ENCODE measurements at places on chromosomes 2 and 18.

GRCh38 chr2:187003038-187003554 lies 154.1 kb upstream of the ZSWIM2 start:
- no peak for DNase-seq

DNA sequence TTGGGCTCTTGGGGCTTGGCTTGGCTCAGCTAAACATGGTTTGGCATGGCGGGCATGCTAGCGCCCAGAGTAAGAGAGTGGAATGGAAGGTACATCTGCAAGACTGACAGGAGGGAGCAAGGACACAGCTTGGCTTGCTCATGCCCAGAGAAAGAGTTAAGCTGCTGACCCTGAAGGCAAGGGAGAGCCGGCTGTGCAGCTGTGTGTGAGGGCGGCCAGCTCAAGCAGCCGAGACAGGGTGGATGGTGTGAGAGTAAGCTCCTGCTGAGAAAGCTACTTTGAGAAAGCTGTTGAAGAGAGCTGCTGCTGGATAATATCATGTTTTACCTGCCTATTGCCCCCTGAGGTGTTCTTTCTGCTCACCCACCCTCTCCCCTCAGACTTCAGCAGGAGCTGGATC lies 135.6 kb downstream of the CCBE1 start:
- DNase-seq, result no peak

DNA sequence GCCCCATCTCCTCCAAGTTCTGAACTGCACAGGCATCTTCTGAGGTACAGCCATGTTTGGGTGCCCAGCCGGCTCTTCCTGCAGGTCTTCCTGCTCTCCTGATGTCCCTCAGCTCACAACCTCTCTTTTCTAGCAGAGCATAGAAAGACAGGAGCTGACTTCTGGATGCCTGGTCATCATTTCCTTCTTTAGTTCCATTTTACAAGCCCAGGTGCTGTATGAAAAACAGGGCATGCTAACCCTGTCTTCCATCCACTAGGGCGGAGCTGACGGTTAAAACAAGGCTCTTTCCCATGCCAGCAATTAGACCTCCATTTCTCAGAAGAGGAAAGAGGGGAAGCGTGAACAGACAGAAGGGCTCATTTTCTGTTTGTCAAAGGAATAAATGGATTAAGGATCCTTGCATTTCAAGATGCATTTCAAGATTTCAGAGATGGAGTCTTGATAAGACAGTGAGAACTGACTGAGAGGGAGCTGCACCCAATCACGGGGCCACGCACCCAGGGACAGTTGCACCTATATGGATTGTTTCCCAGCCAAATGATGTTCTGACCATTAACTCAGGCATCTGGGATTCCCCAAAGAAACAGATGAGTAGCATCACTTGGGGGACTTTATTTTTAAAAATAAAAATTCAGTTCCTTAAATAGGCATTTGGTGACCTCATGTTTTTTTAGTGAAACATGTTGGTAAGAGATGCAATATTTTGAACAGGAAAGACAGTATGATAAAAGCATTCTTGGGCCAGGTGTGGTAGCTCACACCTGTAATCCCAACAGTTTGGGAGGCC lies 45.8 kb upstream of the EML6 start:
- no peak for DNase-seq

- no peak for DNase-seq
Measured at GRCh38 chr18:7332452-7332851, 101.6 kb downstream of the LRRC30 start.

- DNase-seq, result no peak
Measured at GRCh38 chr2:46850742-46851141, 64.9 kb downstream of the MCFD2 start.

DNA sequence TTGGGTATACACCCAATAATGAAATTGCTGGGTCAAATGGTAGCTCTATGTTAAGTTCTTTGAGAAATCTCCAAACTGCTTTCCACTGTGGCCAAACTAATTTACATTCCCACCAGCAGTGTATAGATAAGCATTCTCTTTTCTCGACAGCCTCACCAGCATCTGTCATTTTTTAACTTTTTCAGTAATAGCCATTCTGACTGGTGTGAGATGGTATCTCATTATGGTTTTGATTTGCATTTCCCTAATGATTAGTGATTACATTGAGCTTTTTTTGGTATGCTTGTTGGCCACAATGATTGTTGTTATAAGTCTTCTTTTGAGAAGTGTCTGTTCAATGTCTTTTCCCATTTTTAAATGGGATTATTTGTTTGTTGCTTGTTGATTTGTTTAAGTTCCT lies 50.4 kb upstream of the EPAS1 start:
- DNase-seq, result no peak

DNA sequence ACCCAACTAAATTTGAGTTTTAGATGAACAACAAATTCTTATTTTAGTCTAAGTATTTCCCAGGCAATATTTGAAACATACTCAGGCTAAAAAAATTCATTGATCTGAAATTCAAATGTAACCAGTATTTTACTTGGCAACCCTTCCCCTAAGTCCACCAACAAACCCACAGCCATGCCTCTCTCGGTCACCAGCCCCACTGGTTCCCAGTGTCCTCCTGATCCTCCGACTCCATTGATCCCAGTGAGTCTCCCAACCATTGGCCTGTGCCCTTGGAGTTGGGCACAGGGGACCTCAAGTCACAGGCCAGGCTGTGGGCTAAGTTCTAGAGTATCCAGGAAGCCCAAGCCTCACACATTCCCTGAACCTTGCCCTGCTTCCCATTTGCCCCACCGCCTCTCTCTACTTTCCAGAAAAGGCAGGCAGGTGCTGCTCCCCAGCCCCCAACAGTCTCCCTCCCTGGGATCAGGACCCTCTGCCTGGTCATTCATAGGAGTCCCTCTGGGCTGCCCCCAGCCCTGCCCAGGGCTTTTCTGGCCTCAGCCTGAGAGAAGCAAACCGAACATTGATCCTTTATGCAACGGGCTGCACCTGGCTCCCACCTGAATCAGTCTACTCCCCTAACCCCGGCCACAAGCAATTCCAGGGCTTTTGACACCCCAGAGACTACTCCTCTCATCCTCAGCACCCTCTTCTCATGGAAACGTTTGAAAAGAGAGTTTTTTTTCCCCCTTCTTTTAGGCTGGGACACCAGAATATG lies 81.3 kb downstream of the HS1BP3 start:
- DNase-seq, result no peak

GRCh38 chr18:9914334-9914583 lies 443 bp downstream of the VAPA start:
- no peak for DNase-seq

DNA sequence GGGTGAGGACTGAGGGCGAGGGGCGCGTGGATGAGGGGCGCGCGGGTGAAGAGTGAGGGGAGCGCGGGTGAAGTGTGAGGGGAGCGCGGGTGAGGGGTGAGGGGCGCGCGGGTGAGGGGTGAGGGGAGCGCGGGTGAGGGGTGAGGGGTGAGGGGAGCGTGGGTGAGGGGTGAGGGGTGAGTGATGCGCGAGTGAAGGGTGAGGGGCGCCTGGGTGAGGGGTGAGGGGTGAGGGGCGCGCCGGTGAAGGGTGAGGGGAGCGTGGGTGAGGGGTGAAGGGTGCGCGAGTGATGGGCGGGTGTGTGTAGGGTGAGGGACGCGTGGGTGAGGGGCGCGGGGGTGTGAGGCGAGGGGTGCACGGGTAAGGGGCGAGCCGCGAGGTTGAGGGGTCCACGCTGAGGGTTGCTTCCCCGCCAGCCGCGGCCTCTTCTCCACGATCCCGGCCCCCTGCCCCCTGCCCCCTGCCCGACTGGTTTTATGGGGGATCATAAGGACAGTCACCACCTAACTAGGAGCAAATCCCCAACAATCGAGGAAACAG lies 1.1 kb upstream of the SLC66A2 start:
- DNase-seq, result no peak

- no peak for DNase-seq
Measured at GRCh38 chr2:131542438-131543384, 15.0 kb downstream of the CCDC74A start.

GRCh38 chr18:2908946-2909335 lies 62.1 kb downstream of the EMILIN2 start:
- DNase-seq, result no peak

GRCh38 chr2:164479460-164479859 lies 141.8 kb downstream of the GRB14 start:
- no peak for DNase-seq

- DNase-seq, result no peak
Measured at GRCh38 chr18:42850174-42851083, 265.1 kb downstream of the RIT2 start.

- DNase-seq, result peak; percentile 96
Measured at GRCh38 chr18:76492669-76493212, 2.3 kb downstream of the ZNF516 start.

- DNase-seq, result no peak
Measured at GRCh38 chr18:43992741-43993140, 687.9 kb upstream of the SETBP1 start.

DNA sequence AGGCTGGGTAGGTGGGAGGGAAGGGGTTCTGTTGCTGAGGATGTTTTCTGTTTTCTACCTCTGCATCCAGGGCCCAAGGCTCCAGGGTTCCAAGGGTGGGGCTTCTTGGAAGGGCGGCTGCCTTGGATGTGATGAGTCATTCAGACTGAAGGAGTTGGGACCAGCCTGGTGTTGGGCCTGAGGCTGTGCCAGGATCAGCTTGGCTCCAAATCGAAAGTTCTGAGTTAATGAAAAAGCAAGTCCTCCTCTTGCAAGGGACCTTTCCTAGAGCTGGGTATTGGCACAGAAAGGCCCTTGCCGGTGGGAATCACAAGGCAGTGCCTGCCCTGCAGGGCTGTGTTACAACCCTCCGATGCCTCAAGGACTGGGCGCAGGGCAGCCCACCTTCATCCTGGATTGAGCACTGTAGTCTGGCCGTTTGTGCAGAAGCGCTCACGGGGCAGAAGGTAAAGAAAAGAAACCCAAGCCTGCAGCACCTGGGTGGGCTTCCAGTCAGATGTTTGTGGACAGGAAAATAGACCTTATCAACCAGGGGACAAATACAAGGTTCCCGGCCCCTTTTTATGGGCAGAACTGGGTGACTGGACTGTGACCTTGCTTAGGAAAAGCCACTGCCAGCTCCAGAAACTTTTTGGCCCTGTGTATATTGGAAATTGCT lies 52.5 kb upstream of the MCFD2 start:
- no peak for DNase-seq

GRCh38 chr2:32330136-32330535 lies 26.7 kb upstream of the BIRC6 start:
- DNase-seq, result no peak

- DNase-seq, result no peak
Measured at GRCh38 chr2:179861416-179862067, at the start of gene ZNF385B. ZNF385B (minus strand) TSS chr2:179861612.

DNA sequence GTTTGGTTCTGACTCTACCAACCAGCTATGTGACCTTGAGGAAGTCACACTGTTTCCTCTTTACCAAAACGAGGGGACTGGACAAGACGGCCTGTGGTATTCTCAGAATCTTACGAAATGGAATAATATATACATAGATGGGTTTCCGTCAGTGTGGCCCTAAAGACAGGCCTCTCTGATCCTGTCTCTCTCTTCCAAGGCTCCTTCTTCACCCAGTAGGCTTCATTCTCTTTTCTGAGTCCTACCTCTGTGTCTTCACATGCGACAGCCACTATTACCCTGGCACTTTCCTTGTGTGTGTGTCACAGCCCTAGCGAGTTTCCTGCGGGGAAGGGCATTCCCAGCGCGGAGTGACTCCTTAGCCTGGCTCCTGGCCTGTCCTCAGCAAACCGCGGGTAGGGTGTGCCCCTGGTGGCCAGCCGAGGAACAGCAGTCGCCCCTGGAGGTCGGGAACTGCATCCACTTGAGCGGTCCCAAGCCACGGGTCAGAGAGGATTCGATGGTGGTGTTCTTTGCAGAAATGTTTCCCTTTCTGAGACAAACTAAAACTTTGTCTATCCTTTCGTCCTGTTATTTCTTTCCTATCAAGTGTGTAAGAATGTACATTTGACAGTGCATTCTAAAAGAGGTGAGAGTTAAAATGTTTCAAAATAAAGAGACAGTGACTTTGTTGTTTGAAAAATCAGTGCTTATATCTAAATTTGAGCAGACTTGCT lies 63.3 kb downstream of the RAB31 start:
- DNase-seq, result peak; percentile 86

DNA sequence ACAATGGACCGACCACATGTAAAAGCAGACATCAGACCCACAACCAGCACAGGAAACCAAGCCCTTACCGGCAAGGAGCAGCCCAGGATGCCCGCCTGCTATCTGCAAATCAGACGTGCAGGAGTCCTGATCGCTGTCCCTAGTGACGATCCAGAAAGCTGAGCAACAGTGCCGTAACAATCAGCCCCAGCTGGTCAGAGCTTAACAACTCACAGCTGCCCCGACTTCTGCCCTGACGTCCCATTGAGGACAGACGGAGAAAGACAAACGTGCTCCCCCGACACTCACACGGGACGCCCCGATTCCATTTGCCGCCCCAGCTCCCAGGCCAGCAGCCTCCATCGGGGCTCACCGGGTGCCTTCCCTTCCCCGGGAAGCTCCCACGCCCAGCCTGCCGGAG lies 39.8 kb upstream of the PXDN start:
- DNase-seq, result no peak

DNA sequence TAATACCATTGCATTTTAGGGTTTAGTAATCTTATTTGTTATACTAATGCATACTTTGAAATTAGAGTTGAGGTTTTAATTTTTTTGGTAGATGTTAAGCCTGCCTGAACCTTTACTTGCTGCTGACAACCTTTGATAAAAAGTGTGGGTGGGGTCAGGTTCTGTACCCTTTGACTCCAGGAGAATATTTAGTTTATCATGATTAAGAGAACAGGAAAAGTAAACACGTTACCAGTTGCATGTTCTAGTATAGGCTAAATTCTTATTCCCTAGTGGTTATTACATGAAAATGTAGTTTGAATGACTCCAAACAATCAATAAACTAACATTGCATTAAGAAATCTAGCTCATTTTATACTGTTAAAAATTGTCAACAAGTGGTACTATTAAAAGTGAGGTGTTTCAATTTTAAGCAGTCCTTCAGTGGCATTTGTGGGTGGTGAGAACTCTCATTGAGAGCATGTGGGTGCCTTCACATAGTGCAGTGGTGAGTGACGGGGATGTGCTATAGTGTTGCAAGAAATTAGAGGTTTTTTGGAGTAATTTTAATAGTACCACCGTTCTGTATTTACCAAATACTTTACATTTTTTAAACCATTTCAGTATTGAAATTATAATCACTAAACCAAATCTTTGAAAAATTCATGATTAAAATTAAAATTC lies 29.9 kb downstream of the PHLPP1 start:
- no peak for DNase-seq

DNA sequence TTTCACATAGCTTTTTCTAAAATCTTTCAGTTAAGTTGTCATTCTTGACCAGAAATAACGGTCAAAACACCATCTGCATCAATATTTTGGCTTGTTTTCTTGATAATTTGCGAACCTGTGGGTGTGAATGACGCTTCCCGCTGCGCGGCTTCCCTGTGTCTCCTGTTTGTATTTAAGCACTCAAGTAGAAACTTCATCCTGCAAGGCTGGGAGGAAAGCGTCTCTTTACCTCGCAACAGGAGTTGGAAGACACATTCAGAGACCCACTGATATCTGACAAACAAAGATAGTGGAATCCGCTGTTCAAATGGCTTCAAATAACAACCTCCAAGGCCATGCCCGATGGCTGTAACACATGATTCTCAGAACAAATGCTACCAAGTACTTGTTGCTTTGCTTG lies 704.9 kb downstream of the DCDC2C start:
- DNase-seq, result no peak

- DNase-seq, result no peak
Measured at GRCh38 chr2:85997017-85997970, 108.4 kb downstream of the POLR1A start.

- DNase-seq, result no peak
Measured at GRCh38 chr2:178782236-178782635, 25.0 kb downstream of the TTN start.

All from inflammatory macrophage treated with lipopolysaccharide for 1 hour (primary cell).